ENCODE measurements at places on chromosomes 3 and 15. TPM values are rescaled to one million over a fixed set of nuclear protein-coding genes. Genes with fewer than 3 reads are reported as not detected.

- H3K4me3 ChIP-seq: no peak overlapping the region
- H3K36me3 ChIP-seq: no peaks in the 10 kb centered on the region
- no peaks in the 10 kb centered on the region for H3K27me3 ChIP-seq
- no peaks in the 10 kb centered on the region for H3K4me1 ChIP-seq
These were observed 65.8 kb upstream of the MAGI1 start for GRCh38 chr3:66104535-66104934.

- H3K4me3 ChIP-seq: no peak overlapping the region
- no peaks in the 10 kb centered on the region for H3K27me3 ChIP-seq
- peak; percentile 77 for DNase-seq
- H3K27ac ChIP-seq: peak overlapping the region; percentile 87
These were observed 5.8 kb downstream of the ISLR start for GRCh38 chr15:74179101-74179841.

CGNL1 gene
- total RNA-seq: 33.5 TPM

GRCh38 chr3:192445770-192446644 is 281.3 kb downstream of the FGF12 start:
- DNase-seq: no peak
- H3K4me3 ChIP-seq: no peak overlapping the region
- no peaks in the 10 kb centered on the region for H3K4me1 ChIP-seq
- H3K27me3 ChIP-seq: no peaks in the 10 kb centered on the region

LMCD1 gene
- 813 TPM for total RNA-seq

ITIH1 gene
- total RNA-seq: not detected

All from thoracic aorta (tissue), 2 donors.